ENCODE measurements at places on chromosomes 5 and 9.
A peak's percentile ranks its signal among the peaks of the same experiment; 100 is the strongest.

DNA sequence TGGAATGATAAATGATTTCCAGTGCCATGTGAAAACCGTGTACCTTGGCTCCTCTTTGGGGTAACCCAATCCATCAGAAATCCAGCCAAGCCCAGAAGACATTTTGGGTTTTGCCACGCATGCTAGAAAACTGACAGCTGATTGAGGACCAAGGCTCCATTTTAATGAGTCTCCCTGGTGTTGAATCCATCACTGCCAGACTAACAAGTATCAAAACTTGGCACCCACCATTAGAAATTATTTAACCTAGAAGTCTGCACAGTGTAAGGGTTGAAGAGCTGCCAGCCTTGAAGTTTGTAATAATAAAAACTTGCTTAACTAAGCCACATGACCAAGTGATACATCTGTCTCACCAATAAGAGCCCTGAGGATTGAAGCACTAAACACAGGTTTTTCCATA lies 369.9 kb downstream of the DNAH5 start:
- no peak for DNase-seq

- DNase-seq = no peak
Observed at GRCh38 chr5:55454282-55454681, 80.5 kb downstream of the PLPP1 start.

DNA sequence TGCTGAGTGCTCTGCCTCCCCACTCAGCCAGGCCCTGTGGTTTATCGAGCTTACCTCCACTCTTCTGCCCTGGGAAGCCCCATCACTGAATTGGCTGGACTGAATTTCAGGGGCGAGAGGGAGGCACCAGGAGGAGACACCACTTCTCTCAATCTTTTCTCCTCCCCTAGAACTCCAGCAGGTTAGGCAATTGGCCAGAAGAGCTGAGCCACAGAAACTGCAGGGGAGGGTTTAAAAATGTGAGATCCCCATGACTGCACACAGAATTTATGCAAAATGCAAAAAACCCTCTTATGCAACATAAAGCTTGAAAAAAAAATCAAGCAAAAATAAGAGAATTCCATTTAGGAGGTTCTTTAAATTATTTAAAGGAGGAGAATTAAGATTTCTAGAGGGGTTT lies 29.9 kb downstream of the TUT7 start:
- DNase-seq = no peak

GRCh38 chr9:134136118-134136995 lies 475 bp downstream of the WDR5 start:
- DNase-seq = no peak

GRCh38 chr5:35436400-35437057 lies 181.1 kb upstream of the SPEF2 start:
- no peak for DNase-seq

- DNase-seq = no peak
Observed at GRCh38 chr9:118686959-118687358, 682.3 kb downstream of the BRINP1 start.

DNA sequence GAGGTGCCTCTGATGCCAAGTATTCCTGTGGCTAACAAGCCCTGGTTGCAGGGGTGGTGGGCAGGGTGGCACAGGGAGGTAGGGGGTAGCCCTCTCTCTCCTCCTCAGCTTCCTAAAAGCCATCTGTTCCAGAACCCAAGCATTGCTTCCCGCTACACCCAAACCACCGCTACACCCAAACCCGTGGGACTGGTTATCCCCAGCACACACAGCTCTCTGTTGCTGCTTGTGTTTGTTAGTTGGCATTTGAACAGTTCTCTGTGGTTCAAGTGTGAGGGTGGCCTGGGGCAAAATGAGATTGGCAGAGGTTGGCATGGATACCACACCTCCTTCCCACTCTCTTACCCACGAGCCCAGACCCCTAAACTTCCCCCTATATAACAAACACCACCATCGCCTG lies 40.4 kb downstream of the SPARC start:
- no peak for DNase-seq

DNA sequence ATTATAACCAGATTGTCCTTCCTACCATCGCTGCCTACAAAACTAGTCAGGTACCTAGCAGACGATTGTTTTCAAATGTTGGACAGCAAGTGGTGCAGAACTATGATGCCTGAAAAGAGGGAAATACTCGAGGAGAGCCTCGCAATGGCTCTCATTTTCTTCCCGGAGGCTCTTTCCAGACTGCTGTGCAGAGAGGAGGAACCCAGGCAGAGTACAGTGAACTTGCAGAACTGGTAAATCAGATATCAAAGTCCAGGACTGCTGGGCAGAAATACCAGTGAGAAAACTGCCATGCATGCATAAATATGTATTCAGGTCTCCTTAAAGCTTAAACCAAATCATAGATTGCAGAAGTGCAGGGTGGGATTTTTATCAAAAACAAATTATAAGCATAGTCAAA lies 26.4 kb upstream of the UGT3A1 start:
- DNase-seq = no peak

DNA sequence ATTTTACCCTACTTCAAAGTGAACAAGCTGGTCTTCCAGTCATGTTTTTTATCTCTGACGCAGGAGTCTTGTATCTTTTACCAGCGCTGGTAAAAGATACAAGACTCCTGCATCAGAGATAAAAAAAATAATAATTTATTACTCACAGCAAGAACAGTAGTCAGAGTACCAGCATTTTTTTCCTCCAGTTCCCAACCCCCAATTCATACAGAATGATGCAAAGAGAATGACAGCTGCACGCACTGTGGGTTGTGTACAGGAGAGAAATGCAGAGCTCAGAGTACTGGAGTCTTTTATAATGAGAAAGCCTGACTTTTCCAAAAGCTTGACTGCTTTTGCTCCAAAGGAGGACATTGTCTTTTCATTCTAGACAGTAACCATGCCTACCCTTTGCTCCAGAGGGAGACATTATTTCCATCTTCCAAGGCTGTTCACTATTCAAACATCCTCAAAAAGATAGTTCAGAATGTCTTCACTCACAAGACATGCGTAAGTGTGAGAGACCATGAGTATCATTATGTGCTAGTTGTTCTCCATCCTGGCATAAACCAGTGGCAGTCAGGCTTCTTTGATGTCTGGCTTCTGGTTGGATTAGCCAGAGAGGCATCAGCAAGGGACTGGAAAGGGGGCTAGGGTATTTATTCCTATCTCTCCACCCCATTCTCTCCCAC lies 14.3 kb upstream of the RANBP6 start:
- DNase-seq = no peak

DNA sequence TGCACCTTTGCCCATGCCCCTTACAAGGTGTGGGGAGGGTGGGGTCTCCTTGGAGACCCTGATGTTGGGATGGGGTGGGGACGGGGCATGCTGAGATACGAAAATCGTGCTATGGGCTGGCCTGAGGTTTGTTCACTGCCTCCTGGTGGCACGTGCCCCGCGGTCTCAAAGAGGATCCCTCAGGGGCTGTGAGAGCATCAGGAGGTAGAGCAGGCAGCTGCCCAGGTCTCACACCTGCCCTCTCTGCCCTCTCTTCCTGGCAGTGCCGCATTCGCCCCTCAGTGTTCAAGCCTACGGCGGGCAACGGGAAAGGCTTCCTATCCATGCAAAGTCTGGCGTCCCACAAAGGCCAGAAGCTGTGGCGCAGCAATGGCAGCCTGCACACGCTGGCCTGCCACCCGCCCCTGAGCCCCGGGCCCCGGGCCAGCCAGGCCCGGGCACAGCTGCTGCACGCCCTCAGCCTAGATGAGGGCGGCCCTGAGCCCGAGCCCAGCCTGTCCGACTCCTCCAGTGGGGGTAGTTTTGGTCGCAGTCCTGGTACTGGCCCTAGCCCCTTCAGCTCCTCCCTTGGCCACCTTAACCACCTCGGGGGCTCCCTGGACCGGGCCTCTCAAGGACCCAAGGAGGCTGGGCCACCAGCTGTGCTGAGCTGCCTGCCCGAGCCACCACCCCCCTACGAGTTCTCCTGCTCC lies 6.7 kb downstream of the N4BP3 start:
- DNase-seq = no peak

GRCh38 chr9:3888497-3888858 lies 362.7 kb upstream of the RFX3 start:
- no peak for DNase-seq

DNA sequence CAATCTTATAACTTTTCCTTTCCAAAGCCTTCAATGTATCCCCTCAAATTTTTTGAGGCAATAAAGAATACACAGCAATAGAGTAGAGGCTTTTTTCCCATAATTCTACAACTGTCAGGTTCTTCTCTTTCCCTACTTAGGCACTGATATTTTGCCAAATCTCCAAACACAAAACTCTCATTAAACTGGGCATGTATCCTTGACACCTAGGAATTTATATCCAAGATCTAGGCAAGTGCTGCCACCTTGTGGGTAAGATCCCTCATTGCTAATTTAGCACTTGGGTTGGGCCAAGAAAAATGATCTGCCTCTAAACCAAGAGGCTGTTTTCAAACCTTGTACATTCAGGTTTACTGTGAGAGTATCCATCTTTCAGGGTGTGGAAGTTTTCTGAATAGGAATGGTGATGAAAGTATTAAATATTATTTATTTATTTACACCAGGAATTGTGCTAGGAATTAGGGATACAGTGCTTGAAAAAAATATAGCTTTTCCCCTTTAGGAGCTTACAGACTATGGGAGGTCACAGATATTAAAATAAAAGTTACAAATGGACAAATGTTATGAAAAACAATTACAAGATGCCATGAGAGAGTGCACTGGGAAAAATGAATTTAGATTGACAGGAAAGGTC lies 17.6 kb downstream of the TSTD2 start:
- DNase-seq = no peak

GRCh38 chr9:104025104-104025503 lies 69.0 kb upstream of the SMC2 start:
- DNase-seq = no peak

DNA sequence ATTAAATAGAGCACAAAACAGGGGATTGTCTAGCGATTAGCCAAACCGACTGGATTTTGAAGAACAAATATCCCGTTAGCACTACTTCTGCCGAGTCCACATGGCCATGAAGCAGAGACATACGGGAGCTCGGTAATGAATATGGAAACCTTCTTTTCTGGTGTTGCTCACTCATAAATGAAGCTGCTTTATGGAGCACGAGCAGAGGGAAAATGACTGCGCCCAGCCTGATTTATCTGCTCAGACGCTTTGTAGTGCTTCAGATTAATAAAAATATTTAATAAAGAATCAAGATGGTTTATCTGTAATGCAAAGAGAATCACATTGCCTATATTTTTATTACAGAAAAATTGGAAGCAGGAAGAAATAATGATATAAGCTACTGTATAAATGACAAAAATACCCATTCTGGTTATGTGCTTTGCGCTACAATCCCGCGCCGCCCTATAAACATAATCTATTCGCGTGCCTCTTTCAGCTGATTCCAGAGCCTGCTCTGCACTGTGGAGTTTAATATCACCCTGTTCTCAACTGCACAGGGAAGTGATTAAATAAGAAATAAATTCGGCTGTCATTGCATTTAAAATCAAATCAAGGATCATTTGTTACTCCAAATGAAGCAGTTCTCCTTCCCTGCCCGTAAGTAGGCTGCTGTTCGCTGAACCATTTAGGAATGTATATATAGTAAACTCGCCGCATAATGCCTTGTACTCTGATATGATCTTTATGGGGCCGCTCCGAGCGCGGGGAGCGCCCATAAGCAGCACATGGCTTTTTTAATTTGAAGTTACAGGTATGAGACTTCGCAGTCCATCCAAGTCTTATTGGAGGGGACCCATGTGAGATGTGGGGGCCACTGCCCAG lies 22.3 kb upstream of the UBAC1 start:
- DNase-seq = no peak

- no peak for DNase-seq
Observed at GRCh38 chr9:114110180-114110579, 11.1 kb upstream of the KIF12 start.

DNA sequence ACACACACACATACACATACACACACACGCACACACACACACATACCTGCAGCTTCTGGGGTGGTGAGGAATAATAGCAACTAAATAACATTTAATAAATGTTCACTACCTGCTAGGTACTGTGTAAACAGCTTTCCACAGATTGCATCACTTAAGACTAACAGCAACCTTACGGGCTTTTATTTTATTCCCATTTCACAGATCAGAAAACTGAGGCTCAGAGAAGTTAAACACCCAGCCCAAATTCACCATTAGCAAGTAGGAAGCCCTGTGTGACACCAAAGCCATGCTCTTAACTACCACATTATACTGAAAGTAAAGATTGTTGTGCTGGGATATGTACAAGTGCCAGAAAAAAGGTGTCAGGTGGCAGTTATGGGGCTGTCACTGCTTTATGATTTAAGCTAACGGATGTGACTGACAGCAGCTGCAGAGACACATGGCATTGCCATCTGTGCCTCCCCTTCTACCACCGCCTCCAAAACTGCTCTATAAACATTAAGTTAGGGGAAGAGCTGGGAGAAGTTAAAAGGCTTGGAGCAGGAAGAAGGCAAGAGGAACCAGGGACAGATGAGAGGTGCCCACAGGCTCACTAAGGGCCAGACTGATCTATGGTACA lies 13.6 kb downstream of the MTMR12 start:
- no peak for DNase-seq

DNA sequence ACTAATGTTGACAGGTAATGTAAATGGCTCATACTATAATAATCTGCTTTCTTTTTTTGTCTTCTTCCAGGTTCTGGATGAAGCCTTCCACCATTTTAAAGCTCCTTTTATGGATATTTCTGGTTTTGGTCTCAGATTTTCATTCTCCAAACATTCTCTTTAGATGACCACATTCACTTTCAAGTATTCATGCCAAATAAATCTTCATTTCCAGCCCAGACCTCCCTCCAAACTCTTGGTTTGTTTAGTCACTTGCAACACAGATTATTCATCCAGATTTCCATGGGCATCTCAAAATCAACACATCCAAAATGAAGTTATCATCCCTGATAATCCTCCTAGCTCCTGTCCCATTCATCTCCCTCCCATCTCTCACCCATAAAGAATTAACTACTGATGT lies 40.3 kb upstream of the SVEP1 start:
- DNase-seq = no peak

DNA sequence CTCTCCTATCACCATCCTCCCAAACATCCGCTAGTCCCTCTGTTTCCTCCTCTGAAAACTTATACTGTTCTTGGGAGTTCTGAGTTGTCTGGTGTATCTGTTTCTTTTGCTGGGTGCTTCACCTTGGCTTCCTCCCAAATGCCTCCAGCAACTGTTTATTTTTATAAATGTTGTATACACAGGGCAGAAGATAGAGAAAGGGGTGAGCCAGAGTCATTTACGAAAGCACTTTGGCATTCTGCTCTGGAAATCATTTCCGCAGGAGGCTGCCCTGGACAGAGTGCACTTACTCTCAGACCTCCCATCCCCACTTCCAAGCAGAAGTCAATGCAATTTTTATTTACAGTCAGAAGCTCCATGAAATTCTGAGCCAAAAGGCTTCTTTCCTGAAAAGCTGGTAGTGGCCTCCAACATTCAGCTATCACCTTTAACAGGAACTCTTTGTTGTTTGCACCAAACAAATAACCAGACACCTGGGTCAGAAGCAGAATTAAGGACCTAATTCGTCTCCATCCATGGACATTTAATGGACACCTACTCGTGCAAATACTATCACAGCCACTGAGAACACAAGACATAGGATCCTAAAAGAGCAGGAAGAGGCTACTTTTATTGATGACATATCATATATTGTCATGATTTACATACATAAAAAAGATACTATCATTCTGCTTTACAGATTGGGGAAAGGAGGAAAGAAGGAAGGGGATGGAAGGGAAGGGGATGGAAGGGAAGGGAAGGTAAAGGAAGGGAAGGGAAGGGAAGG lies 229.5 kb upstream of the PAPPA start:
- DNase-seq = no peak

- DNase-seq = peak; percentile 66
Observed at GRCh38 chr9:130172161-130172857, at the start of gene NCS1. Gene NCS1, plus strand, starts transcription at chr9:130172404. Its CDS starts 260 bp downstream, at chr9:130172664.
